Umbilical cord (tissue), 2 donors: ENCODE measurements at places on chromosomes 1 and 21.

- no peak for DNase-seq
These were observed 18.5 kb upstream of the MTARC1 start for GRCh38 chr1:220768126-220768601.

GRCh38 chr1:158087320-158087927, 93.3 kb upstream of the CD1D start:
- peak; percentile 70 for DNase-seq

DNA sequence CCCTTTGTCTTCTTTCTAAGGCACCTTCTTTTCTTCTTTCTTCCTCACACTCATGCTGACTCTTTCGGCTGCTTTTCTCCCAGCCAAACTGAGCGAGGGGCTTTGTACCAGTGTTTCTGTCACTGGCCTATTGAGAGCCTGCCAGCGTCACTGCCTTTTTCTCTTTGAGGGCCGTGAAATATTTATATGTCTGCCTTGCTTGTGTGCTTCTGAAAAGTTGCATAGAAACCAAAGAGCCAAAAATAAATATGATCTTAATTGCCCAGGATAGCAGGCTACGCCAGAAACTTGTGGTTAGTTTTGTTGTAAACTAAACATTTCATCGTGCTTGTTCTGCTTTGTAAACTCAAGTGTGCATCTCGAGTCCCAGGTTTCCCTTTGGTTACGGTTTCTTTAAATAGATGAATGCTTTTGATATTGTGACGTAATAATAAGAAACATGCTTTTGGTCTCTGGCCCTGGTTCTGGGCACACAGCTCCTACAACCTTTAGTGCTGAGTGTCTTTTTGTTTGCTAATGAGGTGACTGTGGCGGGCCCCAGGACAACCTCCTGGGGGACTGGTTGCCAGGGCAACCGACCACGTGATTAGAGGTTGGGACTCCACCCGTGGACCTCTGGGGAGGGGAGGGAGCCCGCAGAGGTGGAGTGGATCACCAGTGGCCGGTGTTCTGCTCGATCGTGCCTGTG, 10.8 kb downstream of the SLC37A1 start:
- DNase-seq: no peak

DNA sequence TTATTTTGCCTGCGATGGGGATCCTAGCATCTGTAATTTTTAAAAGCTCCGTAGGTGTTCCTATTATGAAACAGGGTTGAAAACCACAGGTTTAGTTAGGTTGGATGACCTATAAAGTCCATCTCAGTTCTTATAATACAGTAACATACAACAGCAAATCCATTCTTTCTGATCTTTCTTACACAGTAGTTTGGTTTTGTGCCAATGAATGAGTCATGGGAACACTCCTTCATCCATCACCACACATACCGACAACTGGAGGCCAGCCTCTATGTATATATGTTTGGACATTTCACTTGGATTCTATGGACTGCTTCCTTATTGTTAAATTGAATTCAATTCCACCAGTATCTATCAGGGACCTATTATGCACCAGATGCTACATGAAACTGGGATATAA, 118.4 kb upstream of the L1TD1 start:
- DNase-seq: peak; percentile 57

DNA sequence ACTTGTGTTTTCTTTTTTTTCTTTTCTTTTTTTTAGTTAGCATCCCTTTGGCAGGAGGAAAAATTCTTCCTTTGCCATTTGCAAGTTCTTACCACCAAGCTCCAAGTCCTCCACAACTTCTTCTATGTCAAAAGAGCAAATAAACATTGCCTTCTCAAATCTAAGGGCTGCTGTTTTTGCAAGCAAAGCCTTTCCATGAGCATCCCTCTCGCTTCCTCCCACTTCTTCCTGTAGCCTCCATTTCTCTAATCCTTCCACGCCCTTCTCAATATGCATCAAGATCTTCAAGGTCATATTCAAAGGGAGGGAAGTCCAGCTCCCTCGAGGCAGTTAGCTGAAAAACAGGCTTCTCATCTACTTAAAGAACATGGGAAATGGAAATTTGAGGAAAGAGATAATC, 147.1 kb downstream of the ADSS2 start:
- DNase-seq: no peak

DNA sequence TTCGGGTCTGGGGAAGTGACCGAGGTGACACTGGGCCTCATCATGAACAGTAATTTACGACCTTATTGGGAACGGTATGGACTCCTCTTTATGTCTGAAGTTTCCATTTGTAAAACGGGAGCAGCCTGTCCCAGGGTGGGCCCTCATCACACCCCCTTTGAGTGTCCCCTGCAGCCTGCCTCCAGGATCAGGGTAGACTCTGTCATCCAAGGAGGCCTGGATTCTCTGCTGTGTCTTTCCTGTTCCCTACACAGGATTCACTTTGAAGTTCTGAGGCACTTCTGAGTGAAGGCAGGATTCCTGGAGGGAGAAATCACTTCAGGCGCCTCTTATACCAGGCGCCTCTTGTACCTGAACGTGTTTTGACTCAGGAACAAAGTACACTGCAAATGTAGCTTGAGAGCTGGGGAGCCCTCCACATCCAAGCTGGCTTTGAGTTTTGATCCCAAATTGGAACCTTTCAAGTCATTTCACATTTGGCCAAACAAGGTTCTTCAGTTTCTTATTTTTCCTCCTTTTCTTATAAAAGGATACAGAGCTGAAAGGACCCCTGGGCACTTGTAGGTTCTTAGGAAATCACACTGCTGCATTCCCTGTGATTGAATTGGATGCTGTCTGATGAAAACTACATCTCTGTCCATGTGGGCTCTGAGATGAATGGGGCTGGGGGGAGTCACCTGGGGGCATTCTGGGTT, 106.0 kb downstream of the SUSD4 start:
- DNase-seq: no peak

DNA sequence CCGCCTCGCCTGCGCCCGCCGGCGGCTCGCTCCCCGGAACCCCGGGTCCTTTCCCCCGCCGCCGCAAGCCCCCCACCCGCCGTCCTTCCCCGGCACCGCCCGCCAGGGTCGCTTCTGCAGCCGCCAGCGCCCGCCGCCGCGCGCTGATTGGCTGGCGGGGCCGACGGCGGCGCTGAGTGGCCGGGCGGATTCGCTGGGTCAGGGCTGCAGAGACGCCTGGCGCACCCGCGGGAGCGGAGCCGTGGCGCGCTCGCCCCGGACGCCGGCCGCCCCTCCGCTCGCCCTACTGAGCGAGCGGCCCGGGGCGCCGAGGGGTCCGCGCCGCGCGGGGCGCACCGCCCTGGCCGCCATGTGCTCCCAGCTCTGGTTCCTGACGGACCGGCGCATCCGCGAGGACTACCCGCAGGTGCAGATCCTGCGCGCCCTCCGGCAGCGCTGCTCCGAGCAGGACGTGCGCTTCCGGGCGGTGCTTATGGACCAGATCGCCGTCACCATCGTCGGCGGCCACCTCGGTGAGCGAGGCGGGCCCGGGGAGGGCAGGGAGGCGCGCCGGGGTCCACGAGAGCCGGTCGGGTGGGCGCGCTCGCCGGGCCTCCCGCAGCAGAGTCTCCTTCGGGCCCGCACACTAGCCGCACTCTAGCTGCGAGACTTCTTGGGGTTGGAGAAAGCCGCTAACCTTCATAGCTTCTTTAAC, at the start of gene RIMKLA:
Gene RIMKLA (plus strand): TSS at position 207 of the 694 bp plus-strand sequence. CDS start 143 bp downstream, at position 350.
- DNase-seq: peak; percentile 57
